ENCODE measurements at places on chromosomes 2 and 18. TPM values are rescaled to one million over a fixed set of nuclear protein-coding genes. Genes with fewer than 3 reads are reported as not detected.

GRCh38 chr2:145058457-145058856, 538.5 kb upstream of the ZEB2 start:
- DNase-seq: no peak

- DNase-seq: no peak
Measured at GRCh38 chr2:85710687-85711577, 16.8 kb downstream of the GNLY start.

DNA sequence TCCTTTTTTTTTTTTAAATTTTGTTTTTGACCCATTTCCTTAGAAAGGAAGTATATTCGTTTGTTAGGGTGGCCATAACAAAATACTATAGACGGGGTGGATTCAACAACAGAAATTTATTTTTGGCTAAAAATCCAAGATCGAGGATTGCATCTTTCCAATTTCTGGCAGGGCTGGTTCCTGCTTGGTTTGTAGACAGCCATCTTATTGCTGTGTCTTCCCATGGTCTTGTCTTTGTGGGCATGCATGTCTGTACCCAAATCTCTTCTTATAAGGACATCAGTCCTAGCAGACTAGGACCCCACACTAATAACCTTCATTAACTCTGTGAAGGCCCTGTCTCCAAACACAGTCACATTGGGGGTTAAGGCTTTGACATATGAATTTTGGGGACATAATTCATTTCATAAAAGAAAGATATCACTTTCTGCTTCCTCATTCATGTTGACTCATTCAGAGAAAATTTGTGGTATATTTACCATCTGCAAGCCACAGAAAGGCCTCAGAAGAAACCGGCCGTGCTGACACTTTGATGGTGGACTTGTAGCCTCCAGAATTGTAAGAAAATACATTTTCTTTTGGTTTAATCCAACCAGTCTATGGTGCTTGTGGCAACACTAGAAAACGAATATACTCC, 262.1 kb downstream of the LPIN1 start:
- DNase-seq: no peak

GRCh38 chr2:71422786-71423185, 30.6 kb upstream of the DYSF start:
- DNase-seq: no peak

GRCh38 chr2:8312861-8313830, 368.7 kb upstream of the ID2 start:
- no peak for DNase-seq

DNA sequence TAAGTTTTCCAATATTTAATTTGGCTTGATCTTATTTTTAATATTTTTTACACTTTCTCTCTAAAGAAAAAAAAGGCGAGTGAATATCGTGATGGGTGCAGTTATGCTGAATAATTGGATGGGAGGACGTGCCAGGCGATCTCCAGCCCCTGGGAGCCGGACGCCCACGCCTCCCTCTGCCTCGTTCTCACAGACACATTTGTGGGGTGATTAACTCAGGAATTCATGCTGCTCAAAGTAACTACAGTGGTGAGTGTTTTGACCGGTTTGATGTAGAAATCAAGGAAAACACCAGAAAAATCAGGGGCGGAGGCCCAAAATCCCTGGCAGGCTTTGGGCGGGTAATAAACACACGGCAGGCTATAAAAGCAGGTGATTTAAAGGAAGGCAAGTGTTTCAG, 736.8 kb upstream of the SALL3 start:
- no peak for DNase-seq

GRCh38 chr18:59971871-59972428, 72.2 kb downstream of the PMAIP1 start:
- DNase-seq: no peak

DNA sequence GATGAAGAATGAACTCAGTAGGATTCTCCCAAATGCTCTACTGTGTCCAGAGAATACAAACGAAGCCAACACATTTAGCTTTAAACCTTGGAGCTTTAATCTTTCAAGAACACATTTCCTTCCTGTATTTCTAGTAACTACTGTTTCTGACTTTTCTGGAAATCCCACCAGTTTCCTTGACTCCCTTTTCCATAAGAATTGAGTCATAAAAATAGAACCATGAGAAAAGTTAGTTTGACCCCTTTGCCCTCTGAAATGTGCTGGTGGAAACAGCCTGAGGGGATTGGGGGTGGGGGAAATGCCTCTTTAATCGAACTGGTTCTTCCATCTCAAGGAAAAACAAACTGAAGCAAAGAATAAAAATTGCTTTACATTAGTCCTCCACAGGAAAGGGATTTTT, 123.9 kb downstream of the TMEM17 start:
- DNase-seq: no peak

- no peak for DNase-seq
Measured at GRCh38 chr2:36965751-36966369, 476 bp downstream of the STRN start.

GRCh38 chr2:95029898-95030341, 4.4 kb downstream of the MAL start:
- no peak for DNase-seq

GRCh38 chr2:45128580-45128997, 119.3 kb upstream of the SIX2 start:
- peak; percentile 78 for DNase-seq

DNA sequence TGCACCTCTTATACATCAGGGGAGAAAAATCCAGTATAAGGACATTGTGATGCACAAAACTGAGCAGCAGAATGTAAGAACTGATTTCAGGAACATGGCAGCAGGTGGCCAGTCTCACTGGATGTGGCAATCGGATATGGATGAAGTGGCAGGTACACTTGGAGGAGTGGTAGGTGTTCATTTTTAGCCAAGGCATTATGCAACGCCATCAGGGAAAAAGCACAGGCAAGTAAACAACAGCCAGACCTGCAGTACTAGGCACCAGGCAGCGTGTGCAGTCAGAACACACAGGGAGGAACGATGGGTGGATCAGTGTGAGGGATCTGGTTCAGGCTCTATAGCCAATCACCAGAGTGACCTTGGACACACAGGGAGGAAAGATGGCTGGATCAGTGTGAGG, 77.4 kb upstream of the GCFC2 start:
- no peak for DNase-seq

DNA sequence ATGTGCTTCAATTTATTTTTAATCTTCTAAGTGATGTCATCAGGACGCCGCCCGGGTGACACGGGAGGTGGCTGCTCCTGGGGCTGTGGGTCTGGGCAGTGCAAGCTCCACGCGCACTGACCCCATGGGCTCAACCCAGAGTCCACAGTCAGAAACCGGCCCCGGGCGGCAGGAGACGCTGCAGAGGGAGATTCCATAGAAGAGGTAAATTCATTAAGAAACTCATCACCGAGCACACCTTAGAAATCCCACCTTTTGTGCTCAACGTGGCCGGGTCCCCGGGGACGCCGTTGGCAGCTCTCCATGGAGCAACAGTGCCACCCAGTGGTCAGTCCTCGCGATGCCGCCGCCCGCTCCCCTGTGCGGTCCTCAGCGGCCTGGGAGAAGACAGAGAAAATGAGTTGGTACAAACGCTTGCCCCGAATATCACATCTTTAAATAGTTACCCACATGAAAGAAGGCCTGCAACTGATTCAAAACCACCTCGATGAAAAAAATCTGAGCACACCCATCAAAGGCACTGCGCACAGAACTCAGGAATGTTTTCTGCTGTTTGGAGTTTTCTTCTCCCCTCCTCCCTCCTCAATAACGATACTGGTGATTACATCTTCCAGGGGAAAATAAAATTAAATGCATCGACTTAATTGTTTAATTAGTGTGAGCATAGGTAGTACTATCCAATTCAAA, 92.6 kb downstream of the CMPK2 start:
- DNase-seq: no peak

DNA sequence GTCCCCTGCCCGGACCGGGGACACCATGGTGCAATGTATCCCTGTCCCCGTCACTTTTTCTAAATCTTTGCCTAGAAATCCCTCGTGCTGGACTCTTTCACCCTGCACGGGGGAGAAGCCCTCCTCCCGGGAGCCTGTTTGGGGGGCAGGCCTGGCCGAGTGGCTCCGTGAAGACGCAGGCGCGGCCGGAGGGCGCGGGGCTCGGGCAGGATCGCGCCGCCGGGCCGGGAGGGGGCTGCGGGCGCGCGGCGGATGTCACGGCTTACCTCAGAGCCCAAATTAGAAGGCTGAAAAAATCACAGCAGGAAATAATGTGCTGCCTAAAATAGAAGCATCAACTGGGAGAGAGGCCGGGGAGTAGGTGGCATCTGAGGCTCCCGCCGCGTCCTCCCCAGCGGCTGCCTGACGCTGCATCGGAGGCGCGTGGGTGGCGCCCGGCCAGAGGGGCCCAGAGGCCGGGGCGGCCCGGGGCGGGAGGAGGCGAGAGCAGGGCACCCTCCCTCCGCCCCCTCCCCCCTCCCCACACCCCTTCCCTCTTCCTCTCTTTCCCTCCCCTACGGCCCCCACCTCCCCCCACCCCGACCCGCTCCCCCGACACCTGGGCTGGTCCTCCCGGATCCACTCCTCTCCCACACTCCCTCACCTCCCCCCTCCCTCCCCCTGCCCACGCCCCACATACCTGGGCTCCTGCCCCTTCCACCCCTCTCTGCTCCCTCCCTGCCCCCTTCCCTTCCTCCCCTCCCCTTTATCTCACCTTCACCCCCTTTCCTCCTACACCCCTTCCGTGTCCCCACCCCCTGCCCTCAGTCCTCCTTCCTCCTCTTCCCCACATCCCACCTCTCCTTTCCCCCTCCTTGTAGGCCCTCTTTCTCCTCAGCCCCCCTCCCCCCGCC, 51.9 kb downstream of the SLC4A1AP start:
- no peak for DNase-seq

DNA sequence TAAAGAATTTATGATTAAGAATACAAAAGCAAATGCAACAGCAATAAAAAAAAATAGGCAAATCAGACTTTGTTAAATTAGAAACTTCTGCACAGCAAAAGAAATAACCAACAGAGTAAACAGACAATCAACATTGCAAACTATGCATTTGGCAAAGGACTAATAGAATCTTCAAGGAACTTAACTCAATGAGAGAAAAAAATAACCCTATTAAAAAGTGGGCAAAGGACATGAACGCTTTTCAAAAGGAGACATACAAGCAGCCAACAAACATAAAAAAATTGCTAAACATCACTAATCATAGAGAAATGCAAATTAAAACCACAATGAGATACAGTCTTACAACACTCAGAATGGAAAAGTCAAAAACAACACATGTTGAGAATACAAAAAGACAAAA, 166.0 kb upstream of the DSEL start:
- DNase-seq: no peak

DNA sequence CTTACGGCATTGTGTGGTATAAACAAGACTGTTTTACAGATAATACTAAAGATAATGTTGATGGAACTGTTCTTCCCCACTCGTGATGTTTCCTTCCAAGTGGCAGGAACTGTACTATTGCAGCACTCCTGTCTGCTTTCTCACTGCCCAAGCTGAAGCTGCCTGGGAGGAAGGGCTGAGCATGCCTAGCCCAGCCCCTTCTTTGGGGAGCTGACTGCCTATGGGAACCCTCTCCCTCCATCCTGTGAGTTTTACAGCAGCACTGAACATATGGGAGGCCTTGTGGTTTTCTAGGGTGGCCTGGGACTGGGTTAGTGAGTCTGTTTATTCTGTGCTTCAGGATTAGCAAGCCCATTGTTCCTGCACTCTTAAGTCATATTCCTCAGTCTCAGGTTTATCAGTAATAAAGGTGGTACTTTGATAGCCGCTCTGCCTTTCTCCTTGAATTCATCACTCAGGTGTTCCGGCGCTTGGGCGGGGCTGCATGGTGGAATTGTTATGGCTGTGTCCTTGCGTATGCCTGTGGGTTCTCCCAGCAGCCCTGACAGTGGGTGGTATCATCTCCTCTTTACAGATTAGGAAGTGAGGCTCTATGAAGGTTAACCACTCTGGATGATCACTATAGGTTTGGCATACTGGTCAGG, 379.7 kb downstream of the PTPRM start:
- DNase-seq: peak; percentile 76

- DNase-seq: no peak
Measured at GRCh38 chr2:86044614-86045013, 61.1 kb downstream of the POLR1A start.

DNA sequence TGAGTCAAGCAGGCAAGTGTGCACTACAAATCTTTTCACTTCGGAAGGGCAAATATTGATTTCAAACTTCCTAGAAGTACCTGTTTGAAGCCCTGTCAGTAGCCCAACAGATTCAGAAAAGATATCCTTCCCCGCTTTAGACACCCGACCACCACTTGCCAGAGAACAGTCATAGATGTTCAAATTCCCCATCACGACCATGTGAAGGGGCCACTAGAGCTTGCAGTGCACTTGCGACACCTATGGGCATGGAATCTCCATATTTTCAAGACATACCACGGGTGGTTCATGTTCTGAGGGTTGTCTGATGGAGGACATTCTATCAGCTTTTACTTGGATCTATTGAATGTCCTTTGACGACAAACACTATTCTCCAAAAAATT, 23.8 kb downstream of the GNLY start:
- DNase-seq: no peak

- peak; percentile 66 for DNase-seq
Measured at GRCh38 chr2:102514061-102514785, 41.2 kb downstream of the SLC9A4 start.

DNA sequence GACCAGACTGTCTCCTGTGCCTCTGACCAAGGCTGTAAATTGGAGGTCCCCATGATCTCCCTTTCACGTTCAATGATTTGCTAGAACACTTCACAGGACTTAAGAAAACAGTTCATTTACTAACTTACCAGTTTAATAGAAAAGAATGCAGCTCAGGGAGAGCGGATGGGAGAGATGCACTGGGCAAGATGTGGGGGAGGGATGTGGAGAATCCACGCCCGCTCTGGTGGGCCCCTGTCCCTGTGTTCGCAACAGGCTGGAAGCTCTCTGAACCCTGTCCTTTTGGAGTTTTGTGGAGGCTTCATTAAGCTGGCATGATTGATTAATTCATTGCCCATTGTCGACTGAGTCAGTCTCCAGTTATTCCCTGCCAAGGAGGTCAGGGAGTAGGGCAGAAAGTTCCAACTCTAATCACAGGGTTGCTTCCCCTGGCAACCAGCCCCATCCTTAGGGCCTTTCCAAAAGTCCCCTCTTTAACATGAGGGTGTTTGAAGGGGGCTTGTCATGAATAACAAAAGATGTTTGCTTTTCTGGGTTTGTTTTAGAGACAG, 257.1 kb downstream of the ACKR3 start:
- DNase-seq: no peak

- DNase-seq: no peak
Measured at GRCh38 chr2:179024445-179024844, 25.5 kb downstream of the CCDC141 start.

- no peak for DNase-seq
Measured at GRCh38 chr2:149307014-149307413, 23.4 kb upstream of the LYPD6 start.

- no peak for DNase-seq
Measured at GRCh38 chr2:211487733-211488132, 931.3 kb downstream of the CPS1 start.

The DCDC2C gene
- not detected for polyA plus RNA-seq

The HTR2B gene
- polyA plus RNA-seq: 1.2 TPM

The SRSF7 gene
- 238 TPM for polyA plus RNA-seq

The CFC1 gene
- polyA plus RNA-seq: not detected

The FABP1 gene
- polyA plus RNA-seq: not detected

The ELOA2 gene
- polyA plus RNA-seq: not detected

The IL36G gene
- polyA plus RNA-seq: not detected

The C1QL2 gene
- polyA plus RNA-seq: not detected

The LYPD1 gene
- polyA plus RNA-seq: 64.7 TPM

The DSC3 gene
- 0.02 TPM for polyA plus RNA-seq

The PLCD4 gene
- 4.7 TPM for polyA plus RNA-seq

The COL4A3 gene
- not detected for polyA plus RNA-seq

The QPCT gene
- 11.2 TPM for polyA plus RNA-seq

All from AG04450 (cell line).